Heart left ventricle (tissue), 16 donors: ENCODE measurements at places on chromosomes 12 and 14.

GRCh38 chr14:25800841-25801240 lies 750.9 kb upstream of the STXBP6 start:
- no peak for DNase-seq

- no peak for DNase-seq
These were observed 24.5 kb downstream of the HRK start for GRCh38 chr12:116856729-116857128.

DNA sequence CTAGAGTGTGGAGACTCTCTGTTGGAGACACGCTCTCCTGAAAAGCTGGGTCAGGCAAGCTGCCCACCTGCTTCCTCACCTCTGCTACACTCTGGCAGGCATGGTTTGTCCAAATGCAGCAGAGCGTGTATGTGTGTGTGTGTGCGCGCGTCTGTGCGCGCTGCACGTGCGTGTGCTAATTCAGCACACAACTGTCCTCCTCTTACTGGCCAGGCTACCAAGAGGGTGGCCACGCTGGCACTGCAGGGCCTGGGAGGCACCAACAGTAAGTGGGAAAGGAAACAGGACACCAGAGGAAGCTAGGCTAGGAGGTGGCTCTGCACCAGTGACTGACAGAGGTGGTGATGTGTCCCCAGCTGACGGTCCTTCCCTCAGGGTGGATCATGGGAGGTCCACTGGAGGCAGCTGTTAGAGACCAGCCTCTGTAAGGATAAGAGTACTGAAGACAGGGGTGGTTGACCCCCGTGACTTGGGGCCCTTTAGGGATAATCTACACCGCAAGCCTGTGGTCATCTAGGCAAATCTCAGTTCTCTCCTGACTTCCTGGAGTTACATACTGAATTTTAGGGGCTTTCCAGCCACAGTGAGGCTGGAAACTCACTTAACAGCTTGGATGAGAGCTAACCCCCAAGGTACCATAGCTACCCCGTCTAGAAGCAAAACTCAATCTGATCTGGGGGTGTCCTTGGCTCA lies 15.6 kb upstream of the TFCP2 start:
- DNase-seq: no peak

- DNase-seq: no peak
These were observed 52.2 kb downstream of the LRP6 start for GRCh38 chr12:12214635-12215131.

- no peak for DNase-seq
These were observed 40.2 kb downstream of the SLC2A13 start for GRCh38 chr12:40065636-40066035.

DNA sequence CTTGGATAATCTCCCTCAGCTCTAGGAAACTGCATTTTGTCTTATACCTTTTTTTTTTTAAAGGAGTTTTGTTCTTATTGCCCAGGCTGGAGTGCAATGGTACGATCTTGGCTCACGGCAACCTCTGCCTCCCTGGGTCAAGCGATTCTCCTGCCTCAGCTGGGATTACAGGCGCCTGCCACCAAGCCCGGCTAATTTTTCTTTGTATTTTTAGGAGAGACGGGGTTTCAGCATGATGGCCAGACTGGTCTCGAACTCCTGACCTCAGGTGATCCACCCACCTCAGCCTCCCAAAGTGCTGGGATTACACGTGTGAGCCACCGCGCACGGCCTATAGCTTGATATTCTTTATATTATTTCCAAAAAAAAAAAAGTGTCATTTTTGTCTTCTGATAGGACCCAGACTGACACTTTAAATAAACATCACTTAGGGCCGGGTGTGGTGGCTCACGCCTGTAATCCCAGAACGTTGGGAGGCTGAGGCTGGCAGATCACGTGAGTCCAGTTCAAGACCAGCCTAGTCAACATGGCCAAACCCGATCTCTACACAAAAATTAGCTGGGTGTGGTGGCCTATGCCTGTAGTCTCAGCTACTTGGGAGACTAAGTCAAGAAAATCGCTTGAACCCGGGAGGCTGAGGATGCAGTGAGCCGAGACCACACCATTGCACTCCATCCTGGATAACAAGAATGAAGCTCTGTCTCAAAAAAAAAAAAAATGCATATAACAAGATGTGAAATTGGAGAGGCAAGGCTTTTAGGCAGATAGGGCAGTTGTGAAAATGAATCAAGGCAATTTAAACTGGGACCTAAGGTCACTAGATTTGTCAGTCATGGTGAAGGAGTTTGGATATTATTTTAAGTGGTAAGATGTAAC lies 18.4 kb downstream of the SLC2A3 start:
- no peak for DNase-seq
